ENCODE measurements at places on chromosomes 2 and 18. TPM values are rescaled to one million over a fixed set of nuclear protein-coding genes. Genes with fewer than 3 reads are reported as not detected.

DNA sequence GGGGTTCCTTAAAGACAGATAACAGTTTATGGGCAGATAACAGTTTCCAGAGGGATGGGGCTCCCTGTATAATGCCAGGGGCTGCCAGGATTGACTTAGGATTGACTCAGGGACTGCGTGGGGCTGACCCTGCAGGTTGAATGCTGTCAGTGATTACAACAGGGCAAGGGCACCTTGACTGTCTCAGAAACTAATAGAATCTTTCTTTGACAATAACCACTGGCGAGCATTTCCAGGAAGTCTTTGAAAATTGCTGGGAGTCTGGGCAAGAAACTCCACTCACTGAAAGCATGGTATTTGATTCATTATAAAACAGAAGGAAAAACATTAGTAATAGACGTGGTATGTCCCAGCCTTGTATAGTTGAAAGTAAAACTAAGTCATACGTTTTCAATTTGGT lies 101.0 kb downstream of the GPD2 start:
- H3K27me3 ChIP-seq, result no peaks in the 10 kb centered on the region
- H3K4me3 ChIP-seq, result no peak overlapping the region
- H3K4me1 ChIP-seq, result peaks cover 21% of the 10 kb centered on the region
- no peak for DNase-seq
- no peak overlapping the region for H3K27ac ChIP-seq
- peaks cover 4% of the 10 kb centered on the region for H3K36me3 ChIP-seq

GRCh38 chr2:3298191-3298590 lies 79.4 kb downstream of the EIPR1 start:
- peaks cover 3% of the 10 kb centered on the region for H3K36me3 ChIP-seq
- no peak overlapping the region for H3K4me3 ChIP-seq
- DNase-seq, result no peak
- H3K27me3 ChIP-seq, result no peaks in the 10 kb centered on the region
- no peaks in the 10 kb centered on the region for H3K4me1 ChIP-seq

DNA sequence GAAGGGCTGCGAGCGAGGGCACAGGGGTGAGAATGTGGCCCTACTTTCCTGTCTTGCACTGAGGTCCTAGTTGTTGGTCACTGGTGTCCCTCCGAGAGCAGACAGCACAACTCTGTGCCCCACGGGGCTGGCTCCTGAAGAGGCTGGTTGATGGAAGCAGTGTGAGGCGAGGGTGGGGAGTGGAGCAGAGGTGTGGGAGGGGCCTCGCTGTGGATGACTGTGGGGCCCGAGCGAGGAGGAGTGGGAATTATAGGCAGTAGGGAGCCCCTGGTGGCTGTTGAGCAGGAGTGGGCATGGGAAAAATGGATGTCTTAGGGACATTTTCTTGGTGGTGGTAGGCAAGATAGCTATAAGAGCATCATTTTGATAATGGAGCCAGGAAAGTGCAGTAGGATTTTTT lies 660.5 kb upstream of the HS6ST1 start:
- no peak for DNase-seq
- no peak overlapping the region for H3K27ac ChIP-seq
- no peaks in the 10 kb centered on the region for H3K27me3 ChIP-seq

DNA sequence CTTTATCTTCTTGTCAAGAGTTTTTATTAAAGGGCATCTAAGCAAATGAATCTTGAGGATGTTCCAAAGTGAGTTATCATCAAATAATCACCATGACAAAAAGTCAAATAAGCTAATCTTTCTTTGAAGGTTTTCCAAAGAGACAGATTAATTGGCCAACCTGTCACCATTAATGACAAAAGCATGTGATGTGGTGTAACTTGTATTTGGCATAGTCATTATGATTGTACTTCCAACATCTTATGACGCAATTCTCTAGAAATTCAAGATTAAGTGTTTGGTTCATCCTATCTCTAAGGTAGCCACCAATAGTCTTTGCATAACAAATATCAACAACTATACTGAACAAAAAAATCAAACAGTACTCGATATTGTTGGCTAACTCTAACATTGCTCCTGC lies 28.6 kb downstream of the RBMS1 start:
- no peak for DNase-seq
- no peak overlapping the region for H3K4me3 ChIP-seq
- H3K27ac ChIP-seq, result no peak overlapping the region
- peaks cover 35% of the 10 kb centered on the region for H3K4me1 ChIP-seq
- H3K36me3 ChIP-seq, result peaks cover 10% of the 10 kb centered on the region
- no peaks in the 10 kb centered on the region for H3K27me3 ChIP-seq

DNA sequence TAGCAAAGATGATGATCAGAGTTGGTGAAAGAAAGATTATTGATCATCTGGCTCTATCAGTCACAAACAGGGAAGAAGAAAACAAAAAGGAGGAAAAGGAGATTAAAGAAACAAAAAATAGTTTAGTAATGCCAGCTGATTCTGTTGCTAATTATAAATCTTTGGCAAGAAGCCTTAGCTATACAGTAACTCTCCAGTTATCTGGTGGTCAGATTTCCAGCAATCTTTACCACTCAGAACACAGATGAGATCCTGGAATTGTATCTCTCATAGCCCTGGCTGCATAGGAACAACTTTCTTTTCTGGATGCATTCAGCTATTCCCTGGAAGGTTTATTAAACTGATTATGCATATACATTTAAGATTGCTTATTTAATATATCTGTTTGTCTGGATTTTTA lies 256.8 kb upstream of the ZEB2 start:
- H3K27ac ChIP-seq, result no peak overlapping the region
- DNase-seq, result no peak
- no peaks in the 10 kb centered on the region for H3K4me1 ChIP-seq
- no peaks in the 10 kb centered on the region for H3K27me3 ChIP-seq

DNA sequence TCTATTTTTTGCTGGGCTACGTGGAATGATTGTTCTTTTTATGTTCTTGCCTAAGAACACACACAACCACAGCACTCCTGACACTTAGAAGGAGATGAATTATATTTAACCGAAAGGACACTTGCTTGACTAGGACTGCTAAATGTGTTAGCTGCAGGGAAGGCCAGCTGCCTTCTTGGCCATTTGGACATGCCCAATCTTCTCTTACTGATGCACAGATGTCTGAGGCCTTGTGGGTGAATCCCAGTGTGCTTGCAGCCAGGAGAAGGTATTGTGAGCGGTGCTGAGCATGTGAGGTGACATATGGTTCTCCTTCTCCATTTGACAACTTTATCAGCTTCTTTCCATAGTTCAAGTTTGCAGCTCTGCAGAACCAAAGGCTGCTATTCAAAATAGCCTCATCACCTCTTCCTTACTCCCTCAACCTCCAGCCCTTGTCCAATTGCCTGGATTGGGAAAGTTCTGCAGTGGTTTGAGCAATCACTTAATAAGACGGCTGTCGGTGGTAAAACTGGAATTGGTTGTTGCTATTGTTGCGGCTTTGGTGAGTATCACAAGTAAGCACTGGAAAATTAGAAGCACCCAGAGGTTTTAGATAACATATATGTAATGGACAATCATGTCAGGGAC lies 1113.3 kb downstream of the TSN start:
- no peak overlapping the region for H3K27ac ChIP-seq
- H3K36me3 ChIP-seq, result no peaks in the 10 kb centered on the region
- H3K4me1 ChIP-seq, result no peaks in the 10 kb centered on the region
- H3K4me3 ChIP-seq, result no peak overlapping the region
- H3K27me3 ChIP-seq, result no peaks in the 10 kb centered on the region

DNA sequence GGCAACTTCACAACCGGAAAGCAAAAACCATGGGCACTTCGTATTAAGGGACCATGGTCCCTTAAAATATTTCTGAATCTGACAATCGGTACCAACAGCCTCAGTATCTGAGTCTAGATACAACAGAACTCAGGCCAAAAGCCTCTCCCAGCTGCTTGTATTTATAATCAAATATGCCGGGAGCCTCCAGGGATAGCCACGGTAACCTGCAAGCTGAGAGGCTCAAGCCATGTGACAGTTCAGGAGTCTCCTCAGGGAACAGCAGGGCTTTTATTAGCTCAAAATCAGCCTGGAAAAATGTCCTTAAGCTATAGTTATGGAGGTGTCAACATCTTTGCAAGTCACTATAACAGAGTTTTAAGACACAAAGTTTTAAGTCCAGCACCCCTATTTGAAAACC lies 352.8 kb upstream of the GYPC start:
- H3K4me3 ChIP-seq, result no peak overlapping the region
- no peak overlapping the region for H3K27ac ChIP-seq
- no peaks in the 10 kb centered on the region for H3K4me1 ChIP-seq
- no peaks in the 10 kb centered on the region for H3K36me3 ChIP-seq
- no peaks in the 10 kb centered on the region for H3K27me3 ChIP-seq

GRCh38 chr2:234447963-234448362 lies 48.9 kb downstream of the ARL4C start:
- H3K27me3 ChIP-seq, result no peaks in the 10 kb centered on the region
- H3K4me1 ChIP-seq, result peaks cover 83% of the 10 kb centered on the region
- H3K36me3 ChIP-seq, result peaks cover 41% of the 10 kb centered on the region
- peak overlapping the region; percentile 85 for H3K4me3 ChIP-seq
- H3K27ac ChIP-seq, result peak overlapping the region; percentile 100
- DNase-seq, result peak; percentile 69

DNA sequence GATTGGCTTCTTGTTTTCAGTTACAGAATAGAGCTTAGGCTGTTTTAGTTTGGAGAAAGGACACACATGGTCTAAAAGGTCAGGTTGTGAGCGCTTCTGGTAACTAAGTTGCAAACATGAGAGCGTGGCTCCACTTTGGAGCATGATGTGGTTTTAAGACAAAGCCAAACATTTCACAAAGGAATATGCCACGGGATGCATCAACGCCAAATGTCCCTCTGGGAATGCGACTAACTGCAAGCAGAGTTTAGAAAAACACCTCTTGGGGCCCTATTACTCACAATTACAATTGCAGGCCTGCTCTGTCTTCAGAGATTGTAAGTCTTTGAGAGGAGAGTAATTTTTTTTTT lies 25.4 kb downstream of the MYO7B start:
- peaks cover 58% of the 10 kb centered on the region for H3K27me3 ChIP-seq
- DNase-seq, result no peak
- peaks cover 16% of the 10 kb centered on the region for H3K4me1 ChIP-seq
- no peaks in the 10 kb centered on the region for H3K36me3 ChIP-seq
- H3K27ac ChIP-seq, result no peak overlapping the region

DNA sequence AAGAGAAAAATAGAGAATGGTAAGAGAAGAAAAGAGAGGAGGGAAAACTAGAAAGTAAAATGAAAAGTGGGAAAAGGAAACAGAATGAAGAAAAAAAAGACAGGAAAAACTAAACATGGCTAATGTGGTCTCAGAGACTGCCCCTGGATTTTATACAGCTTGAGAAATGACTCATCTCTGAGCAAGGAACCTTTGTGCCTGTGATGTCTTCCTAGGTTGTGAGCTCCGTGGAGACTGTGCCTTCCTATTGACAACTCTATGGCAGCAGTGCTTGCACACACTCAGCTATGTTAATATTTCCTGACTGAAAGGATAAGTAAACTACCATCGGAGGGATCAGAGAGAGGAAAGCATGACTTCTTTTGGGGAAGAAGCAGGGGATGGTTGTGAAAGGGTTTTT lies 203.8 kb downstream of the RDH14 start:
- H3K27ac ChIP-seq, result no peak overlapping the region
- no peaks in the 10 kb centered on the region for H3K4me1 ChIP-seq
- no peak overlapping the region for H3K4me3 ChIP-seq
- DNase-seq, result no peak
- H3K27me3 ChIP-seq, result no peaks in the 10 kb centered on the region

GRCh38 chr2:230137902-230138539 lies 69.3 kb upstream of the SLC16A14 start:
- no peaks in the 10 kb centered on the region for H3K27me3 ChIP-seq
- no peaks in the 10 kb centered on the region for H3K36me3 ChIP-seq
- H3K4me1 ChIP-seq, result no peaks in the 10 kb centered on the region
- H3K4me3 ChIP-seq, result no peak overlapping the region
- no peak for DNase-seq

- peak overlapping the region; percentile 65 for H3K4me3 ChIP-seq
- H3K4me1 ChIP-seq, result peaks cover 87% of the 10 kb centered on the region
- peaks cover 1% of the 10 kb centered on the region for H3K36me3 ChIP-seq
- H3K27me3 ChIP-seq, result no peaks in the 10 kb centered on the region
- no peak for DNase-seq
Measured at GRCh38 chr2:28622101-28622499, 126.2 kb downstream of the PLB1 start.

DNA sequence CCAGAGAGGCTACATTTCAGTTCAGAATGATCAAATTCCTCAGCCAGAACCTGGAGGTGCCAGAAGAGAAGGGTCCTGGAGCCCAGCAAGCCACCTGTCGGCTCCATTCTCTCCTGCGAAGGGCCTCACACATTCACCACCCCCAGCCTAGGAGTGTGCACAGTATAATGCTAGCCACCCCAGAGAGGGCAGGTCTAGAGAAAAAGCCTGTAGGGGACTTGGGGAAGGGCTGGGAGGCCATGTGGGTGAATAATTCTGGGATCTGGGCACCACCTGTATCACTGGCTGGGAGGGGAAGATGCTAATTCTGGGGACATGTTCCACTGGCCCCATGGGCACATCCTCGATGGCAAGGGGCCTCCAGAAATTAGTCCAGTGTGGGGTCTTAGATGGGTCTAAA lies 127.6 kb upstream of the HNMT start:
- peaks cover 1% of the 10 kb centered on the region for H3K27me3 ChIP-seq
- no peaks in the 10 kb centered on the region for H3K4me1 ChIP-seq

- no peak overlapping the region for H3K4me3 ChIP-seq
- peaks cover 17% of the 10 kb centered on the region for H3K36me3 ChIP-seq
- peaks cover 4% of the 10 kb centered on the region for H3K4me1 ChIP-seq
- no peak for DNase-seq
Measured at GRCh38 chr18:79486356-79487182, 90.8 kb downstream of the NFATC1 start.

GRCh38 chr18:1078301-1078700 lies 173.6 kb downstream of the ADCYAP1 start:
- H3K27me3 ChIP-seq, result no peaks in the 10 kb centered on the region
- no peak overlapping the region for H3K4me3 ChIP-seq
- H3K4me1 ChIP-seq, result no peaks in the 10 kb centered on the region

GRCh38 chr18:34595690-34596089 lies 114.4 kb upstream of the DTNA start:
- H3K27ac ChIP-seq, result no peak overlapping the region
- H3K27me3 ChIP-seq, result no peaks in the 10 kb centered on the region
- H3K36me3 ChIP-seq, result no peaks in the 10 kb centered on the region
- H3K4me1 ChIP-seq, result no peaks in the 10 kb centered on the region

GRCh38 chr2:241788572-241788971 lies 11.9 kb downstream of the GAL3ST2 start:
- H3K27ac ChIP-seq, result peak overlapping the region; percentile 81
- peaks cover 12% of the 10 kb centered on the region for H3K4me1 ChIP-seq
- H3K4me3 ChIP-seq, result no peak overlapping the region
- H3K36me3 ChIP-seq, result no peaks in the 10 kb centered on the region
- H3K27me3 ChIP-seq, result peaks cover 6% of the 10 kb centered on the region

DNA sequence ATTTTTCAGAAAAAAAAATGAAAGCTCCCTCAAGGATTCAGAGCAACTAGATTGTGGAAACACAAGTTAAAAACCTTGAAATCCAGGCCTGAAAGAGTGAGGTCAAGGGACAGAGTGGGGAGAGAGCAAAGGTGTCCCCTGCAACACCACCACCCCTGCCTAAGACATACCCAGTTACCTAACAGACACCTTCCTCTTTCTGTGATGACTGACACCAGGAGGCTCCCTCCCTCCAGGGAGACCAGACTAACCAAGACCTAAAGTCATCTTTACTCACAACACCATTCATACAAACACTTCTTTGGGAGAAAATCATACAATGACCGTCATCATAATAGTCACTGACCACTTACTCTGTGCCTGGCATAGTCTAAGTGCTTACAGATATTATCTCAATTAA lies 151.8 kb upstream of the NABP1 start:
- H3K36me3 ChIP-seq, result no peaks in the 10 kb centered on the region
- no peak overlapping the region for H3K27ac ChIP-seq
- no peak overlapping the region for H3K4me3 ChIP-seq
- no peaks in the 10 kb centered on the region for H3K4me1 ChIP-seq
- peaks cover 2% of the 10 kb centered on the region for H3K27me3 ChIP-seq

UNC80 gene
- total RNA-seq, result not detected

OR6B2 gene
- total RNA-seq, result not detected

DYNAP gene
- total RNA-seq, result not detected

VAMP5 gene
- total RNA-seq, result 33.1 TPM

CEP192 gene
- 31.4 TPM for total RNA-seq
